ENCODE measurements at places on chromosomes 5 and 9.

- peak; percentile 57 for DNase-seq
Observed at GRCh38 chr9:126781186-126782052, 23.4 kb upstream of the ZBTB43 start.

DNA sequence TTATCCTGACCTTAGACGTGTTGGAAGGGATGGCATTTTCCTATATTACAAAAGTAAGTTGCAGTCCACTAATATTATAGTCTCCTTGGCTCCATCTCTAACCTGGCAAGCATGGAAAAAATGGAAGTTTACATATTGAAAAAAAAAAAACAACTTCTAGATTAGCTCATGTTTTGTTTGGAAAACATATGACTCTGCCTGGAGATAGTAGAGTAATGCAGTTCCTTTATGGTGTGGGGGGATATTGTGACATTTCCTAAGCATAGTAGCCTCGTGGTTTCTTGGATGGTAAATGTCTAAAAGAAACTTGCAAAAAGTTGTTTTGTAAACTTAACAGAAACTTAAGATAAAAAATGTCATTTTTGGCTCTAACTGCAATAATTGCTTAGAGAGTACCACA lies 244.4 kb upstream of the FBXL7 start:
- DNase-seq = no peak

GRCh38 chr9:76206821-76207220 lies 187.4 kb downstream of the RFK start:
- DNase-seq = no peak

DNA sequence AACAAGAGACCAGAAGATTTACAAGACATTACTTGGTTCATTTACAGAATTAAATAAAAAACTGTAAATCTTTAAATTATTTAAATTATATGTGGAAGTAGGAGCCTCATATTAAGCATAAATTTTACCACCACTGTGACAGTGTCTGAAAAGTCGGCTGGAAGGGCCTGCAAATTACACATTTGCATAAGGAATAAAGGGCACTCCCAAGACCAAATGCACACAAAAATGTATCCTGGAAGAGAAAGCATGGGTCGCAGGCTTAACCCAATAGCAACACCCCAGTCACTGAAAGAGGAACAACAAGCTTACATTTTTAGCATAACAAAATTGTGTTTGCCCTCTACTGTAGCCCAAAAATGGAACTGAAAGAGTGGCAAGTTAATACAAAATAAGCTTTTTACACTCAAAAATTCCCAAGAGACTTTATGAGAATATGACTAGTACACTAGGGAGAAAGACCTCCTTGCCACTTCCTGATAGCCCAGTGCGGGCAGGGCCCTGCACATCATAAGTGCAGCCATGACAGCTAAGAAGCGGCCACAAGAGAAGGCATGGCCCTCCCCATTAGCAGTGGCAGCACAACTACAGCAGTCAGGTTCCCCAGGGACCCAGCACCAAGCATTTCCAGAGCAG lies 482.0 kb downstream of the DTWD2 start:
- no peak for DNase-seq

GRCh38 chr9:37582548-37583157 lies 6.5 kb upstream of the FBXO10 start:
- DNase-seq = no peak

GRCh38 chr5:59544573-59544972 lies 349.0 kb downstream of the PDE4D start:
- DNase-seq = no peak

- no peak for DNase-seq
Observed at GRCh38 chr9:108310202-108310601, 545.6 kb downstream of the ACTL7B start.

- no peak for DNase-seq
Observed at GRCh38 chr5:43646992-43647391, 44.0 kb downstream of the NNT start.

DNA sequence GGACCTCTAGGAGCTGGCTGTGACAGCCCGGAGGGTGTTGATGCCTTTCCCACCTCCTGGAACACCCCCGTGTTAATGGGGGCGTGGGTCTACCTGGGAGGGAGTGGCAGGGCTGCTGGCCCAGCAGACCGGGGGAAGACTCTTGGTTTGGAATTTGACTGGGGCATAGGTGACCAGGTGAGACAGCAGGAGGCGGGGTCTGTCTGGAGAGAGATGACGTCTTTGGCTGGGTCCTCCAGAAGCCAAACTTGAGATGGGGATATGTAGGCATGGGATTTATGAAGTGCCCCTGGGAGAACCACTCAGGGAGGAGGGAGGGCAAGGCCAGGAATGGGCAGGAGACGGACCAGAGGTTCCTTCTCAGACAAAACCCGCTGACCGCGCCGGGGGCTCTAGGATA lies 42.6 kb downstream of the NEK6 start:
- no peak for DNase-seq

GRCh38 chr9:90698871-90699440 lies 56.3 kb upstream of the DIRAS2 start:
- DNase-seq = no peak

GRCh38 chr9:130938652-130939404 lies at the start of gene FIBCD1:
Gene FIBCD1 (minus strand): TSS chr9:130939247. CDS start chr9:130938607, 640 bp downstream.
- DNase-seq = no peak

GRCh38 chr9:83584995-83585394 lies 37.9 kb upstream of the IDNK start:
- DNase-seq = no peak

GRCh38 chr9:9799287-9799686 lies 813.5 kb downstream of the PTPRD start:
- no peak for DNase-seq

DNA sequence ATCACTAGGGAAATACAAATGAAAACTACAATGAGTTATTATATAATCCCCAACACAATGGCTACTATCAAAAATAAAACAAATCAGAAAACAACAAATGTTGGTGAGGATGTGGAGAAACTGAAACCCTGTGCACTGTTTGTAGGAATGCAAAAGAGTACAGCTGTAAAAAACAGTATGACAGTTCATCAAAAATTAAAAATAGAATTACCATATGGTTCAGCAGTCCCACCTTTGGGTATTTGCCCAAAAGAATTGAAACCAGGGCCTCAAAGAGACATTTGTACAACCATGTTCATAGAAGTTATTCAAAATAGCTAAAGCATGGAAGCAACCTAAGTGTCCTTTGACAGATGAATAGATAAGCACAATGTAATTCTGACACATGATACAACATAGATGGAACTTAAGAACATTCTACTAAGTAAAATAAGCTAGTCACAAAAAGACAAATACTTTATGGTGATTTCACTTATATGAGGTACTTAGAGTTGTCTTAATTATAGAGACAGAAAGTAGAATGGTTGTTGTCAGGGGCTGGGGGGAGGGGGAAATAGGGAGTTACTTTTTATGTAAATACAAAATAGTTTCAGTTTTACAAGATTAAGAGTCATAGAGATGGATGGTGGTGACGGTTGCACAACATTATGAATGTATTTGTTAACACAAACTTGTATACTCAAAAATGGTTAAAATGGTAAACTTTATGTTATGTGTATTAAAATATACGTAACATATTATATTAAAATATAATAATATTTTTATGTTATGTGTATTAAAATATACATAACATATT lies 102.8 kb downstream of the KCTD16 start:
- no peak for DNase-seq

DNA sequence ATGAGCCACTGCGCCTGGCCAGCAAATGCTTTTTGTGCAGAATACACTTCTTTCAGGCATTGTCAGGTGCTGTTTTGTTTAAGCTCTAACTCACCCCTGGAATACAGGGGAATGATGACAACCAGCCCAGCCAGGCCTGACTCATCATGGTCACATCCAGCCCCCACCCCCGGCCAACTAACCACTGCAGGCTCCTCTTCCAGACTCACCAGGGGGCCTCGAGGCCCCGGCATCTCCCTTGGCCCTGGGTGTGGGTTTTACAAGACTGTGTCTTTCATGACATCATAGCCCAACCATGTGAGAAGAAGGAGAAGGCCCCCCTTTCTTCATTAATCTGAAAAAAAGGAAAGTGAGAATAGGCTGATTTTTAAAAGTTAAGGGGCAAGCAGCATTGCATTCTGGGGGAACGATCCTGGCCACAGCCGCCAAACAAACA lies 35.5 kb downstream of the OLFML2A start:
- DNase-seq = no peak

DNA sequence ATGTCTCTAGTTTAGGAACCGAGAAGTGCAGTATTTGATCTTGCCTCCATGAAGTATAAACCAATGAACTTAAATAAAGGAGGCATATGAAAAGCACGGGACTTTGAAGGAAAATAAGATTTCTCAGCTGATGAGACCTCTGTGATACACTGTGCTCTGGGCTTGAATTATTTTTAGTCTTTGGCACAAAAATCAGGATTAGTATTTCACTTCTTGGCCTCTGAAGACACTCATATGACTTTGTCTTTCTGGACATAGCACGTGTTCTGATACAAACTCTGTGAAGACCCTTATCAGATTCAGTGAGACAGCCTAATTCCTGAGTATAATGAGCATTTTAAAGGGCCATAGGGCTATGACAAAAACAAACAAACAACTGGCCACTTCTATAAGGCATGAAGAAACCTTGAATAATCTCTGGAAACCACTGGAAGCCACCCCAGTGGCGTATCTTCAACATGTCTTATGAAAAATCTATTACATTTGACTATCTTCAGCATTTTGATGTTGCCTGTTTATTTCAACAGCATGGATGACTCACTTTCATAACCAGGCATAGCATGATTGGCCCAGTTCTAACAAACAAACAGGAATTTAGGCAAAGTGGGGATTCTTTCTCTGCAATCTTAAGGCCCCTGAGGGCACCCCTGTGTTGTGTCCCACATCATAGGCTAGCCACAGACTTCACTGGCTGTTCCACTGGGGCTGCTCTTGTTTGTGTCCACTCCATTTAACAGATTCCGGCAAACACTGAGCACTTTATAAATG lies 90.3 kb upstream of the ZNF462 start:
- no peak for DNase-seq

- DNase-seq = no peak
Observed at GRCh38 chr9:129923589-129923988, 88.3 kb downstream of the USP20 start.

DNA sequence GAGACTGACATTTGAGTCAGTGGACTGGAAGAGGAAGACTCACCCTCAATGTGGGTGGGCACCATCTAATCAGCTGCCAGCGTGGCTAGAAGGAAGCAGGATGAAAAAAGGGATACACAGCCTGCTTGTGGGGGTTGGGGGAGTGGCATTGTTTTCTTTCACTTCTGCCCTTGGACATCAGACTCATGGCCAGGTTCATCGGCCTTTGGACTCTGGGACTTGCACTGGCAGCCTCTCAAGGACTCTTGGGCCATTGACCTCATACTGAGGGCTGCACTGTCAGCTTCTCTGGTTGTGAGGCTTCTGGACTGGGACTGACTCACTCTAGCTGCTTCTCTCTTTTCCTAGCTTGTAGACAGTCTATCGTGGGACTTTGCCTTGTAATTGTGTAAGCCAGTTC lies 374.9 kb downstream of the TLE1 start:
- no peak for DNase-seq

GRCh38 chr5:112684121-112684520 lies 53.6 kb upstream of the APC start:
- no peak for DNase-seq

- DNase-seq = no peak
Observed at GRCh38 chr5:84859056-84859455, 474.4 kb upstream of the EDIL3 start.

DNA sequence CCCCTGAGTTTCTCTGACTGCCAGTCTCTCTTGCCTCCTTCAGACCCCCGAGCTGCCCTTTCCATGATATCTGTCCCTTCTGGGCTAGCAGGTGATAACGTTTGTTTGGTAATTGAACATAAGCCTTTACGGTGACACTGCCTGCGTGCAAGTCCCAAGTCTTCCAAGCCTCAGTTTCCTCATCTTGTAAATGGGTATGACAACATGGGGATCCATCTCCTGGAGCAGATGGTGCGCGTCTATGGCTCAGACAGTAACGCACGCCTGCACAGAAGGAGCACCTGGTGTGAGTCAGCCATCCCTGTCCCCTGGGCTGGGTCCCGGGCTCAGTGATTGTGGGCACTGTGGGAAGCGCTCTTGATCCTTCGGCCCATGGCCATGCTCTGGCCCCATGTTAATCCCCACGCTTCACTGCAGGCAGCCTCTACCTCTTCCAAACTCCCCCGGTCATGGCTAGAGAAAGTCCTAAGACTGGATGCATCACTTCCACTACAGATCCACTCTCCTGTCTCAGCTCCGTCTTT lies 85.8 kb downstream of the DAP start:
- DNase-seq = no peak

GRCh38 chr5:142680605-142681259 lies 5.2 kb downstream of the FGF1 start:
- DNase-seq = no peak

GRCh38 chr5:157502143-157502647 lies 42.2 kb downstream of the NIPAL4 start:
- no peak for DNase-seq

DNA sequence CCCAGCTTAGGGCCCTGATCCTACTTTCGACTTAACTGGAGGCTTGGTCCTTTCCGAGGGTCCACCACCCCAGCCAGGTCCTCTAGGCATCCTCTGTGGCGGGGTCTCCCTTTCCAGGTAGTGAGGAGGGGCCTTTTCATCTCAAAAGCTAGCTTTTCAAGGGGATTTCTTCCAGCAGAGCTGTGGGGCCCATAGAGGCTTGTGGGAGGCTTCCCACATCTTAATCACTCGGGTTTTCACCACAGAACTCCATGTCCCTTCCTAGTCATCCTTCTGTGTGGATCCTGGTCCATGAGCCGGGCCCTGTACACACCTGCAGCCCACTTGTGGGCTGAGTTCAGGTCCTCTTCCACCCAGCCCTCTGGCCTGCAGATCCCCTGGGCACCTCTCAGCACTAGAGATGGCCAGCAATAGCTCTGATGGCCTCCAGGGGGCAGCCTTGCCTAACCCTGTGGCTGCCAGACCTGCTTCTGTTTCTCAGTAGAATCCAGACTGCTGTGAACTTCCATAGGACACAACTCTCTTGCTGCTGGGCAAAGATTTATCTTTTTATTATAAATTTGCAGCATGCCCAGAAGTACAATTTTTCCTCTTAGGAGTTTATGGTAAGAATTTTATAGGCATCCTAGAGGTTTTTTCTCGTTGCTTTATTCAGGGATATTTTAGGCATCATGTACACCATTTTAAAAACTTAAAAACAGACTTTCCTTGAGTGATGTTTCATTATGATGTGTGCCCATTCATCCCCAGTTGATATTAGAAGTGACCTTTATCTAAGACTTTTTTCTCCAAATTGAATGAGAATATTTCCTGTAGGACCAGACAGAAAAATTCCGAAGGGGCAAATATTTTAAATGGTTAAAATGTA lies 208.9 kb downstream of the TRIO start:
- peak; percentile 8 for DNase-seq

GRCh38 chr9:131595696-131596429 lies 50.5 kb downstream of the PRRT1B start:
- no peak for DNase-seq

- DNase-seq = no peak
Observed at GRCh38 chr5:135009736-135010501, 24.1 kb downstream of the PITX1 start.
